ENCODE measurements at places on chromosomes 7 and 10.

DNA sequence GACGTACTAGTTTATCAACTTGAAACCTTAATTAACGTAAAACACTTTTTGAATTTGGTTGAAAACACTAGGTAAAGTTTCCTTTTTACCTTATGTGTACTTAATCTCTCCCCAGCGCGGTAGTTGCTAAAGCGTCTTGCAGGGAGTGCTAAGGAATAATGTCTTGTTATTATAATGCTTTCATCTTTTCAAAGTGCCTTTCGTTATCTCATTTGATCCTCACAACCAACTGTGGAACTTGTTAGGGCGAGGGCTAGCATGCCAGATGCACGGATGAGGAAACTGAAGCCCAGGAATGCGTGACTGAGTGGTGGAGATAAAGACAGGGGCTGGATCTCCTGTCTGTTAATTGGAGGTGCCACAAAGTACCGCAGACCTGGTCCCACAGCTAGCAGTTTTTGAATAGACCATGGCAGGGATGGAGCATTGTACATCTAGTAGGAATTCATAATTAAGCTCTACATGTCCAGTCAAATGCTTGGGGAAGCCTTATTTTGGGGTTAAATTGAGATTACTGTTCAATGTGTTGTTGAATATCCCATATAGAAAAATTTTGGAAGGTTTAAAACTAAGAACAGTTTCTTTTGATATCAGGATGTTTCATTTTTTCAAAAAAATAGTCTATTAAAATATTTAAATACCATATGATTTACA lies 234.3 kb downstream of the SH2D4B start:
- DNase-seq, result no peak

- no peak for DNase-seq
Measured at GRCh38 chr7:24510759-24511158, 62.5 kb upstream of the PALS2 start.

DNA sequence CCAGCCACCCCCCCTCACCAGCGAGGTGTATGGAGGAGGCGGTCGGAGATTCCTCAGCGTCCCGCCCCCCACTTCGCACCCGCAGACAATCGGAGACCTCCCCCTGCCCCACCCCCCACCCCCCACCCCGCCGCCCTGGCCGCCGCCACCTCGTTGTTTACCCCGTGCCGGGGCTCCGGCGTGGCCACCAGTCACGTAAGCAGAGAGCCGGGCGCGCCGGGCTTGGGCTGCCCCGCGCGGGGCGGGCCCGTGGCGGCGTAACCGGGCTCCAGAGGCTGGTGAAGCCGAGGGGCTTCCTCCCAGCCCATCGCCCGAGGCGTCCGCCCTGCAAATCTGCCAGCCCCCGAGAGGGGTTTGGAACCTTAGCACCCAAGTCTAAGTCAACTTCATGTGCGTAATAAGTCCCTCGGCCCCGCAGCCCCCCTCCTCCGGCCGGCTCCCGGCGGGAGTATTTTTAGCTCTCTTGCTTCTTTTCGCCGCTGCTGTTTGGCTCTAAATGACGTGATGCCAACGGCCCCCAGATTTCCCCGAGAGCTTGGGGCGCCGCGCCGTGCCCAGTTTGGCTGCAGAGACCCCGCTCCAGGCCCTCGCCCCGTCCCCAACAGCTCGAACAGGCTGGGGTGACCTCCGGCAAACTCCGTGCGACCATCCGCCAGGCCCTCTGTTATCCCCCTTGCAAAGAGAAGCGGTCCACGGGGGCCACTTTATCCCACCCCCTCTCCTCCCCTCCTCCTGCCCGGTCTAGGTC lies 2.7 kb downstream of the MXI1 start:
- DNase-seq, result peak; percentile 62

GRCh38 chr10:110817614-110818013 lies 54.1 kb upstream of the PDCD4 start:
- no peak for DNase-seq

- no peak for DNase-seq
Measured at GRCh38 chr10:16581202-16581601, 59.5 kb upstream of the C1QL3 start.

- DNase-seq, result no peak
Measured at GRCh38 chr7:100685631-100686145, 8.4 kb downstream of the GIGYF1 start.

- DNase-seq, result no peak
Measured at GRCh38 chr10:33706746-33707145, 372.3 kb upstream of the NRP1 start.

GRCh38 chr10:85492684-85493083 lies 873.9 kb downstream of the GRID1 start:
- peak; percentile 27 for DNase-seq

GRCh38 chr10:104288355-104288754 lies 19.4 kb downstream of the GSTO2 start:
- DNase-seq, result no peak

- DNase-seq, result no peak
Measured at GRCh38 chr10:61183967-61184366, 240.0 kb upstream of the RHOBTB1 start.

DNA sequence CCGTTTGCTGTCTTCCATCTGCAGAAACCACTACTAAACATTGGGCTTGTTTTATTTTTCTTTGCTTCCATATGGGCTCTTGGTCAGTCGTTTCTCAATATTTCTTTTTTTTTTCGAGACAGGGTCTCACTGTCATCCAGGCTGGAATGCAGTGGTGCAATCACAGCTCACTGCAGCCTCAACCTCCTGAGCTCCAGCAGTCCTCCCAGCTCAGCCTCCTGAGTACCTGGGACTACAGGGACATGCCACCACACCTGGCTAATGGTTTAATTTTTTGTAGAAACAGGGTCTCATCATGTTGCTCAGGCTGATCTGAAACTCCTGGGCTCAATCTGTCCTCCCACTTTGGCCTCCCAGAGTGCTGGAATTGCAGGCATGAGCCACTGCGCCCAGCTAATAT lies 163.1 kb downstream of the LYZL1 start:
- DNase-seq, result no peak

- no peak for DNase-seq
Measured at GRCh38 chr7:80440883-80441282, 71.0 kb downstream of the GNAT3 start.

- DNase-seq, result no peak
Measured at GRCh38 chr10:11760861-11761260, 18.7 kb downstream of the ECHDC3 start.

DNA sequence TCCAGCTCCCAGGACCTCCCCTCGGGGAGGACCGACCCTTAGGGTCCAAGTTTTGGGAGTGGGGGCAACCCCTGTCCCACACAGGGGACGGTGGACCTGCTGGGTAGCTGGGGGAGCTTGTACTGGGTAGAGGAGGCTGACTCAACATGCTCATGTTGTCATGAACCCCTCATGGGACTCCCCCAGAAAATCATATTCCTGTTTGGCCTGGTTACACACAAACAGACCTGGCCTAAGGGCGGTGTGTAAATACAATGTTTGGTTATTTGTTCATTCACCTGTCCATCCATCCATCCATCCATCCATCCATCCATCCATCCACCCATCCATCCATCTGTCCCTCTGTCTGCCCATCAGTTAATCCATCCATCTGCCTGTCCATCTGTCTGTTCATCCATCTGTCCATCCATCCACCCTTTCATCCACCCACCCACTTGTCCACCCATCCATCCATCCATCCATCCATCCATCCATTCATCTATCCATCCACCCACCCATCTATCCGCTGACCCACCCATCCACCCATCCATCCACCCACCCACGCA lies 92.9 kb downstream of the DNAJB6 start:
- DNase-seq, result no peak

DNA sequence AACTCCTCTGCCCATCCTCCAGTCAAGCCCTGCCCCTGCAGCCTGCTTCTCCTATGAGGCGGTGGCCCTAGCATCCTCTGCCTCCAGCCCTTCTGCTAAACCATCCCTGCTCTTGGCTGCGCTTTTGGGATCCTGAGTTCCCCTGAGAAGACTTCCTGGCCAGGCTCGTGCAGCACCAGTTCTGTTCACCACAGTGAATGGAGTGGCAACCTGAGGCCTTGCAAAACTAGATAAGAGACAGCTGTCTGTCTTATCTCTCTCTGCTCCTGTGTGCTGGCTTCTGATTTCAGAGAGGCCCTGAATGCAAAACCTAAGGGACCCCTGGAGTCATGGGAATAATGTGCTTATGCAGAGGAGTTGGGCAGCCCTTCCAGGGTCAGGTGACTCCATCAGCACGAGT lies 119.2 kb downstream of the TMEM178B start:
- DNase-seq, result no peak

- DNase-seq, result no peak
Measured at GRCh38 chr7:78140109-78140508, 341.5 kb downstream of the PHTF2 start.

DNA sequence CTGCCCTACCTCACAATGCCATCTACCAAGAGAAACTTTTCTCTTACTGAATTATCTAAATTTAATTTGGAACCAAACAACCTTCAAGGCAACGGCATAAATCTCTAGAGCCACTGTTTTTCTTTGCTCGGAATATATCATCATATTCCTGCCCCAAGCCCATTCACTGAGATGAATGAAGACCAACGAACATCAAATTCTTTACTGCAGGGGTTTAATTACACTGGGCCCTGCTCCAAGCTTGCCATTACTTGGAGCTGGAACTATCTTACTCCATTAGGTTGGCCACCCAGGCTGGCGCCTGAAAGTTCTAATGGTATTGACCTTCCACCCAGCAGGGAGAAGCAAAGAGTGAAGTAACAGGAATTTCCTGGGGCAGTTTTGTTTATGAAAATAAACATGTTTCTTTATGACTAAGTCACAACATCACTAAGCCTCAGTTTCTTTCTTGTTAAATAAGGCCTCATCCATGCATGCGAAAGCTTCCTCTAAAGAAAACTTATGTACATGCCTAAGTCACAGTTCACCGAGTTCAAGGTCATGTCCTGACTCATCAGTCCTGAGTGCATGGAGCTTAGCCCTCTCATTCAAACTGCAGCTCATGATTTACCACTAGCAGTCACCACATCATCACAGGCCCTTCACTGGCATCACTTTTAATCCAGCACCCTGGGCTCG lies 42.1 kb upstream of the ANAPC16 start:
- DNase-seq, result no peak

DNA sequence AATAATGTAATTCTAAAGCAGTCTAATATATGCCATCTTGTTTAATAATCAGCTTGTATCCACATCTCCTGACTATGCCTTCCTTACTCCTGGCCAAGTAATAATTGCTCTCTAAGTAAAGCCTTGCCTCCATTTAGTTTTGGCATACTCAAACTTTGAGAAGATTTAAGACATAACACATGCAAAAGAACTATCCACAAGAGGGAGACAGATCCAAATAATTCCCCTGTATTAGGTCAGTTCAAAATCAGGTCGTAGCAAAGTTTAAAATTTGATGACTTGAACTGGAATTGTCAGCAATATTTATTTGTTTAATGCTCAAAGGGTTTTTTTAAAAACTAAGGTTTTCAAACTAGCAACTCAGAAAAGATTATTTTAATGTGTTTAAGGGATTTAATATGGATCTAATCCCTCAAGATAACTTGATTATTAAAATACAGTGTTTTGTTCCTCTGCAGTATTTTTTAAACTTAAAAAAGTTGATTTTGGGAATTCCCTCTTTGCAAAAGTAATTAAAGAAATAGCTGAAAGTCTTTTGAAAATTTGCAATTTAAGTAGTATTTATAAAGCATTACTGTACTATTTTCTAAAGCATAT lies 95.3 kb downstream of the HDAC9 start:
- DNase-seq, result peak; percentile 71
